ENCODE measurements at places on chromosomes 16 and 17. TPM values are rescaled to one million over a fixed set of nuclear protein-coding genes. Genes with fewer than 3 reads are reported as not detected.

Gene SPATA22
- total RNA-seq, result 1.2 TPM

Gene NR1D1
- 1.7 TPM for total RNA-seq

Gene HOXB5
- 0.29 TPM for total RNA-seq

Gene SNAI3
- total RNA-seq, result not detected

Gene ARL5C
- total RNA-seq, result not detected

Gene TBC1D3H
- not detected for total RNA-seq

Gene HCRT
- not detected for total RNA-seq

Gene HES7
- total RNA-seq, result 0.15 TPM
